ENCODE measurements at places on chromosomes 3 and 15.
A peak's percentile ranks its signal among the peaks of the same experiment; 100 is the strongest.

DNA sequence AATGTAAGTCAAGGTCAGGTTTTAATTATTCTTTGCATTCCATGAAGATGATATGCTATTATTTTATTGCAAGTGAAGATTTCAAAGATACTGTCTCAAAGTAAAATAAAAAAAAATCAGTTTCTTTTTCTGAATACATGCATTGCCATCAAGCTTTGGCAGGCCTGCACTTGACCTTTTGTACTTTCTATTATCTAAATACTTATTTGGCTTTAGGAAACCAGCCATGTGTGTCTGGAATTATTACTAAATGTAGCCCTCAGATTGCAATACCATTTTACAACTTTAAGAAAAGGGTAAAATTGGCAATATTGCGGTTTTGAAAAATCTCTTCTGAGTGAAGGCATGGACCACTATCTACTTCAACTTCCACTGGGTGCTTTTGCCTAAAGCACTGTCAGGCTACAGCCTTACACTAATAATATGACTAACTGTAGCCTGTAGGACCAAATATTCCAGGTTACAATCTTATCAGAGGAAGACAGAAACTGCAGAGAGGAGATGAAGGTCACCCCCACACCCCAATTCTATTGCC lies 349.4 kb upstream of the DCBLD2 start:
- no peak for DNase-seq

GRCh38 chr15:89615135-89615534 lies 39.9 kb downstream of the TICRR start:
- no peak for DNase-seq

DNA sequence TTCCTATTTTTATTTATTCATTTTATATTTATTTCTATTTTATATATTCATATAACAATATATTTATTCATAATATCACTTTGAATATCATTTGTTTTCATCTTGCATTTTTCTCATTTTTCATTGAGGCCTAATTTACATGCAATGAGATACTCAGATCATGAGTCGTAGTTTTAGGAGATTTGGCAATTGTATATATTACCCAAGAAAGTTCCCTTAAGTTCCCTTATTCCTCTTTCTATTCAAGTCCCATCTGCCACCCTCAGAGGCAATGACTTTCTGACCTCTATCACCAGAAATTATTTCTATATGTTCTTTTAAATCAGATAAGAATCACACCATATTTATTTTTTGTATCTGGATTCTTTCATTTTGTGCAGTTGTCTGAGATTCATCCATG lies 329.1 kb upstream of the TPRG1 start:
- DNase-seq, result no peak

DNA sequence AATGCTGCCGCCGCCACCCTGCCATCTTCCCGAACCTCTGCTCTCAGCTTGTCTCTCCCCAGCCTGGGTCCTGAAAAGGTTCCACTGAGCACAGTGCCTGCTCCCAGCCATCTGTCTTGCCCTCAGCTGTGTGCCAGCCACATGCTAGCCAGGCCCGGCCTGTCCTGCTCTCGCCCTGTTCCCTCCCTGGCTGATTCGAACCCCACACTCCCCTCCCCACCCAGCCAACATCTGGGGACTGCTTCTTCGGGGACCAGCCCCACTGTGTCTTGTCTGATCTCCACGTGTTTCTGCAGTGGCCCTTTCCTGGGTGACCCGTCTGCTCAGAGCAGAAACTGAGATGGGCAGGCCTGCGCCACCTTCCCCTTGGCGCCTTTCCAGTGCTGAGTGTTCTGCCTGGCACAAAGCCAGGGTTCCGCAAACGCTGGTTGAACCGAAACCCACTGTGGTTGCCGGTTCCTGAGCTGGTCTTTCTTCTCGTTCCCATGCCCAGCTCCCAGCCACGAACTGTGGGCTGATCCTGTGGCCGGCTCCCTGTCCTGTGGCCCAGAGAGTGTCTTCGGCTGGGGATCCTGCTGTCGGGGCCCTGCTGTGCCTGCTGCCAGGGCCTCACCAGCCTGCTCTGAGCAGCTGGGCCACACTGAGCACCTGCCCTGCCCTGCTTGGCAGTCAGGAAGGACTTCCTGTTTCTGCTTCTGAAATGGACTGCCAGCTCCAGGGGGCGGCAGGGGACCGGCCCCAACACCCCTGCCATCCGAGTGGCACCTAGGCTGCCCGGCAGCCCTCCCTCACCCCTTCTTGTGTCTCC lies 62.7 kb upstream of the KLF13 start:
- DNase-seq, result peak; percentile 40

GRCh38 chr3:122745369-122746021 lies 48.1 kb downstream of the HSPBAP1 start:
- no peak for DNase-seq

DNA sequence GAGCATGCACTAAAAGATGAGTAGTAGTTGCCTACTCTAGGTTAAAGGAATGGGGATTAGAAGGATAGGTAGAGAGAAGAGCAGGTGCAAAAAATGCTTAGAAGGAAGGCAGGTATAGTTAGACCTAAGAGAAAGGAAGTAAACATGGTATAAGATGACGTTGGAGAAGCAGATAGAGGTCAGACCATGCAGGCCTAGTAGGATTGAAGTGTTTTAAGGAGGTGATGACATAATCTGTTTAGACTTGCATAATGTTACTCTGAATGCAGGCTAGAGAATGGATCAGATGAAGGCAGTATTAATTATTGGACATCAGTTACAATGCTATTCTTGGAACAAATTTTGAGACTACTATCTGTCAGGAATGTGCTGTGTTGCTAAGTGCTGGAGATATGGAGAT lies 11.1 kb upstream of the ECT2 start:
- DNase-seq, result no peak

- no peak for DNase-seq
Observed at GRCh38 chr3:31710123-31710803, 177.5 kb downstream of the STT3B start.

DNA sequence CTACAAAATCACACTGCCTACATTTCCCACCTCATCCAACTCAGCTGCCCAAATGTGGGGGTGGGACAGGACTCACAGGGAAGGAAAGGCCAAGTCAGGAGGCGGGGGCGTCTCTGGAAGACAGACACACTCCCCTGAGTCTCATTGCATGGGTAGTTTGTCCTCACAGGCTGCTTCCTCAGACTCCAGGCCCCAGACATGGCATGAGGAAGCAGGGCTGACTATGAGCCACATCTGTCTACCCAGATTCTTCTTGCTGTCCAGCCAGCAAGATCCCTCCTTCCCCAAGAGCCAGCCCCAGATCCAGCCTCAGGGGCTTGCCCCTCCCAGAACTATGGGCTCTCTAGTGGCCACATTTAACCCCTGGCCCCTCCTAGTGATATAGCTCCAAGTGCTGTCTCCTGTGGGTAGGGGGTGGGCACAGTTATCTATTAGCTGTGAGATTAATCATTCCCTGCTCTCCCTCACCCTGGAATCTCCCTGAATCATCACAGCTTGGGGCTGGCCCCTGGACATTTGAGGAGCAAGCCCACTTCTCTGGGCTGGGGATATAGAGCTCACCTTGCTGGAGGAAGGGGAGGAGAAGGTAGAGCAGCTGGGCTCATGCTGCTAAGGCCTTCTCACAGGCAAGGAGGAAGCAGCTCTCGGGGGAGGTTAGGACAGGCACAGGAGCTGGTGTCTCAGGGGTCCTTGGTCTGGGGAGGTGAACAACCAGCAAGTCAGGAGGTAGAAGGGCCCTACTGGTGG lies 2.1 kb upstream of the CCDC33 start:
- DNase-seq, result no peak

DNA sequence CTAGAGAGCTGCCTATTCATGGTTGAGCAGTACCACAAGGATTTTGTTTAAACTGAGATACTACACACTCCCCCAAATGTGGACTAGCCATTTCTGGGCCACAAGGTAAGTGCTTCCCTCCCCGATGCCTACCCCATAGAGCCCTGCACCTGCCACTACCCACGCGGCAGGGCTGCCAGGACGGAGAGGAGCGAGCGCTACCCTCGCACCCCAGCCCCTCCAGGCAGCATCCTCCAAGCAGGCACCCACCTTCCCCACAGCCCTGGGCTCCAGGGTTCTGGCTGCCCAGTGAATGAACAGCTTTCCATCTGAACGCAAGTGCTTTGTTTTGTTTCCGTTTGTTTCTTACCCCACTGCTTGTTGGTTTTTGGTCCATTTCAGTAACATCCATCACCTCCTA lies 59.2 kb downstream of the CHDH start:
- no peak for DNase-seq

DNA sequence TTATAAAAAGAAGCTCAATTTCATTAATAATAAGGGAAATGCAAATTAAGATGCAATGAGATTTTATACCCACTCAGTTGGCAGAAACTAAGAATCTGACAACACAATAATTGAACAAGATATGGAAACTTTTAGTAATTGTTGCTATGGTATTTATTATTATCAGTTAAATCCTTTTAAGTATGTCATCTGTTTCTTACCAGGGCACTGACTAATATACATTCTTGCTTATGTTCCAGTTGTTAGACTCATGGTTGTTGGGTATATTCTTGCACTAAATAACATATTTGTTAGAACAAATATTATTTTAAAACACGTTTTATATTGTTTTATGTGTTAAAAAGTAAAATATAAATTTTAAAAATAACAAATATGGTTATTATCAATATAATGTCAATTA lies 690.3 kb downstream of the MECOM start:
- no peak for DNase-seq
